Activated CD4-positive, alpha-beta T cell treated with anti-CD3 and anti-CD28 coated beads, Interleukin-2, amount 50 U/mL, for 48 hours (primary cell): ENCODE measurements at places on chromosomes 6 and 20.

DNA sequence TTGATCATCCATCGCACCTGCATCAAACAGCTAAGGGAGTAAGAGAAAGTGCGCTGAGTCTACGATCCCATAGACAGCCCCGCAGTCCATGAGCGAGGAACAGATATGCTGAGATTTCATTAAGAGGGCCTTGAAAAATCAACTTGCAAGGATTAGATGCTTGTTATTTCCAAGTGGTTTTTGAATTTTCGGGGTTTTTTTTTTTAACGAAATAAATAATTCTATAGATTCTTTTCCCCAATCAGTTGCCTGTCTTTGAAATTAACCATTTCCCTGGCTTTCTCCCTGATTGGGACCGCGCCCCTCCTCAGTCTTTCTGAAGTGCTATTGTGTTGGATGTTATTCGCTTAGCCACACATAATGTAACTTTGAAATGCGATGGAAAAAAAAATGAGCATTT is 48.6 kb downstream of the GNAS-AS1 start:
- DNase-seq, result no peak

- no peak for DNase-seq
Observed at GRCh38 chr20:42714298-42715141, 475.2 kb downstream of the PTPRT start.

DNA sequence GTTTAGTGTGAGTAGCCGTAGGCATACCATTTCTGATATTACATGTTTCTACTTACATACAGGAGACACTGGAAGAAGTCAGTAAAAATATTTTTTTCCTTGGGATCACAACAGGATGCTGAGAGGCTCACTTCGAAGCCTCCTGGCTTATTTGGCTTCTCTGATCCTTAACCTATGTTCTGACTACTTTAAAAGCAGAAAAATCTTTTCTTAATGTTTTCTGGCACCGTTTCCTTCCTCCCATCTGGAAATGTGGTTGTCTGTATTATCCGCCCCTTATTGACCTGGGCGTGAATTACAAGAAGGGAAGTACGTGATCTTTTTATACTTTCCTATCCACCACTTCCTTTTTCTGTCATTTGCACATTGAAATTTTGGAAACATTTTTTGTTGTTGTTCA is 379.6 kb downstream of the COL12A1 start:
- no peak for DNase-seq

GRCh38 chr6:77415706-77416105 is 47.6 kb downstream of the HTR1B start:
- no peak for DNase-seq

- no peak for DNase-seq
Observed at GRCh38 chr20:19886661-19887288, 128.7 kb downstream of the RIN2 start.

DNA sequence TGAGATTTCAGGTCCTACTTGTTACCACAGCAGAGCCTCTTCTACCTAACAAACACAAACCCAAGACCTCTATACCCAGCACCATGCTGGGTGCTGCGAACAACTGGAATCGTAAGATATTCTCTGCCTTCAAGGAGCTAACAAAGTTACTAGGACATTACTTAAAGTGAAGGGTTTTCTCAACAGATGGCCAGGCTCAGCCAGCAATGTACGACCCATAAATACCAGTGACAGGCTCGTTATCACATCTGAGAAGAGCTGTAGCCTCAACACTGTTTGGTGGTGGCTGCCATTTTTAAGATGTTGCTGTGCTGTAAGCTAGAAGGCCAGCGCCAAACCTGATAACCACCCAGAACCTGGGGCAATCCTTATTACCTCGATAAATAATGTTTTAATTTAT is 406.5 kb downstream of the KIF16B start:
- no peak for DNase-seq

DNA sequence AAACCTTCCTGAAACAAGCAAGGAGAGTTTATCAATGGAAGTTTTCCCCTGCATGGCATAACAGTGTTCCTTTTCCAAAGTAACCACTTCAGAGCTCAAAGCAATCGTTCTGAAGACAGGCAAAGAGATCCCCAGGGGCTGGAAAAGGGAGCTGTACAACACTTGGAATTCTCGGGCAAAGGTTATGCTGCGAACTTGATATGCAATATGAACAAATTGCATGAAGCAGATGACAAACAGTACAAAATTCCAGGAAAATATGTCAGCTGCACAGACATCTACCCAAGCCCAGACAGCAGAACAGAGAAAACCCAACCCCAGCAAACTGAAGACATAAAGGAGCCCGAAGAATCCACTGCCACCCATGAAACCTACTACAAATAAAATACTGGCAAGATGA is 18.4 kb downstream of the POPDC3 start:
- DNase-seq, result no peak

- no peak for DNase-seq
Observed at GRCh38 chr6:125558907-125559306, 190.5 kb upstream of the HEY2 start.

GRCh38 chr6:107398001-107398400 is 61.4 kb downstream of the PDSS2 start:
- DNase-seq, result no peak
